ENCODE measurements at places on chromosomes 4 and X.

DNA sequence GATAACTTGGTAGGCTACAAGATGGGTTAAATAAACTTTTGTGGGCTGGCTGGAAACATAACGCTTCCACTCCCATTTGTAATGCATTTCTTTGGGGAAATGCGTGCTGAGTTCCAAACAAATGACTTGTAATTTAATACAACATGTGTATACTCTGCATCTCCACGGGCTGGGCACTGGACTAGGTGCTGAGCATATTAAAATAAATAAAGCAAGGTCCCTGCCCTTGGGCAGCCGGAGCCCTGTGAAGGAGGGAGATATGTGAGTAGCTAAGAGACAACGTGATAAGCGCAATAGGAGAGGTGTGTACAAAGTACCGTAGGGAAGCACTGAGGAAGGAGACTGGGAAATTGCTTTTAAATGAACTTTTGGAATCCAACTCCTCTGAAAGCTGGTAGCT, 147.2 kb upstream of the RBPJ start:
- no peak for DNase-seq

GRCh38 chr4:53018471-53018870, 156.4 kb downstream of the RASL11B start:
- DNase-seq: no peak

- DNase-seq: no peak
Measured at GRCh38 chr4:86155766-86156165, 204.1 kb downstream of the MAPK10 start.

DNA sequence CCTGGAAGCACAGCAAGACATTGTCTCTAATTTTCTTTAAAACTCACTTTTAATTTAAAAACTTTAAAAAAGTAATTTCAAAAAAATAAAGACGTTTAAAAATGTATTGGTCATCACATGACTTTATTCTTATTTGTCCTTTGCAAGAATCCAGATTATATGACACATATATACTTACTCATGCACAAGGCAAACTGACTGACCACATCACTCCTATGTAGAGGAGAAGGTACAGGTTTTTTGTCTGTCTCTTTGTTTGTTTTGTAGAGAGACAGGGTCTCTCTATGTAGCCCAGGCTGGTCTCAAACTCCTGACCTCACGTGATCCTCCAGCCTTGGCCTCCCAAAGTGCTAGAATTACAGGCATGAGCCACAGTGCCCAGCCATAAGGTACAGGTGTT, 28.6 kb downstream of the MAML3 start:
- no peak for DNase-seq

- no peak for DNase-seq
Measured at GRCh38 chr4:147236806-147237205, 244.1 kb upstream of the EDNRA start.

DNA sequence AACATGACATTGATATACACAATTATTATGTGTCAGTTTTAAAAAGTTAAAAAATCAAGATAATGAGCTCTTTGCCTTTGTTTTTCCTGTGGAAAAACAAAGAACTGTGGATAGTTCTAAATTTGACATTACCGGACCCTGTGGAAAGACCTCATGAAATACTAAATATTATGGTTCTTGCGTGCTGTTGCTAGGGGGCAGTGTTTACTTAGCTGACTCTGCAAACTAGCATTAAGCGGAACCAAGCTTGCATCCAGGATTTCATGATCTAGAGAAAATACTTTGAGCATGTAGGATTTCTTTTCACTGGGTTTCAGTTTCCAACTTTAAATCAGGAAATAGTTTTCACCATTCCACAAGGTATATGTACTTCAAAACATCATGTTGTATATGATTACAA, 33.6 kb downstream of the CLCN4 start:
- DNase-seq: no peak
